ENCODE measurements at places on chromosomes 12 and 14.

DNA sequence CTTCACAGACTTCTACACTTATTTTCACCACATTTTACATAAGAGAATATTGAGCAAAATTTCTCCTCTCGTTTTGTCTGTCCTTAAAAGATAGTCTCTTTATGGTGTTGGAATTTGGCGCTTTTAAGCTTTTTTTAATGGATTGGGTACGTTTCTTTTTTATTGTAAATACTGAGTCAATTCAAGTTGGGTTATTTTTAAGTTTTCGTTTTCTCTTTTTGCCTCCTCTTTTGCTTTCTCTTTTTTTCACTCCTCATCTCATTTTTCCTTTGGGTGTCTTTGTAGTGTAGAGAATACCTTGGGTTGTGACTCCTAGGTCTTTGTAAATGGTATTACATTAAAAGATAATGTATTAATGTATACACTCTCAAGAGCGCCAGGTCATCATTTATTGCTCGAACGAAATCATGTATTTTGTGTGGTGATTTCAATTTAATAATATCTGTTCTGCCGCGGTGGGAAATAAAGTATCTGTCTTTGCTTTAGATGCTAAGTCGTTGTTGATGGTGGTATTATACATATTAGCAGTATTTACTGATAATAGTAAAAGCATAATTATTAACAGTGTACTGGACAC is 845 bp downstream of the TMX1 start:
- DNase-seq: peak; percentile 33

DNA sequence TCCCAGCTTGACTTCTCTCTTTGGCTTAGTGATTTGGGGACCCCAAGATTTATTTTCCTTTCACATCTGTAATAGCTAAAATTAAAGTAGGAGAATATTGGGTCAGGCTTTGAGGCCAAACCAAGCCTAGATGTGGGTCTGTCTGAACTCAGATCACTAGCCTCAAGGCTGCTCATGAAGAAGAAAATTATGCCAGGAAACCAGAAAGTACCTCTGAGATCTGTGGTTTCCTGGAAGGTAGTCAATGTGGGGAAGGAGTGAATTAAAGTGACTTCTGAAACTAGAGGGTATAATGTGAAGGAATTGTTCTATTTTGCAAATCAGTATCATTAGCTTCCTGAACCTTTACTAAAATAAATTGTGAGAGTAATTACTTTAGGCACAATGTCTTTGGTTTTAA is 13.4 kb upstream of the CLEC12A start:
- DNase-seq: no peak

- DNase-seq: no peak
These were observed 761.6 kb downstream of the LRFN5 start for GRCh38 chr14:42368234-42368633.

DNA sequence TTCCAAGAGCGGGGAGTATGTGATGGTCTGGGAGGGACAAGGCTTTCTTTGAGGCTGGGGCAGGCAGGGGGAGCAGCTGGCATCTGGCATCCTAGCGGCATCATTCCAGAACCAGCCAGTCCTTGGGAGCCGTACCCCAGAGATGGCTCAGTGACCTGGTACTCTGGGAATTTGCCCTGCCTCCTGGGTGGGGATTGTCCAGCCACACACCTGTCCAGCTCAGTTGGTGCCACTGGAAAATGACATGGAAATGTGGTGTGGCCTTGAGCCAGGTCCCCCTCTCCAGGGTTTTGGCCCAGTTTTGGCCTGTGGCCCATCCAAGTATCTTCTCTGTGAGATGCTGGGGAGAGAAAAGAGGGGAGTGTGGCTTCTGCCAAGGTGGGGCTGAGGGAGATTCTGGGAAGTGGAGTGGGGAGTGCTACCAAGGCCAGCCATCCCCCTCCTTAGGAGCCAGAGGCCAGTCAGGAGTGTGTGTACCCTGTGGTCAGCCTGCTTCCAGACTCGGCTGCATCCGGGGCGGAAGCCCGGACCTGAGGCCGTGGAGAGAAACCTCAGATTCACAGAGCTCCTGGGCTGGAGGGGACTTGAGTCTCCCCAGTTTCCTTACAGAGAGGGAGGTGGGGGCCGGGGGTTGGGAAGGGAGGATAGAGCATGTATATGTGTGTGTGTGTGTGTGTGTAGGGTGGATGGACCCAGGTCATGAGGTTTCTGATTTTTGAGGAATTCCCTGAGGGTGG is 14.7 kb upstream of the KRT80 start:
- DNase-seq: no peak

- DNase-seq: no peak
These were observed 40.3 kb downstream of the SUSD6 start for GRCh38 chr14:69651664-69652063.

DNA sequence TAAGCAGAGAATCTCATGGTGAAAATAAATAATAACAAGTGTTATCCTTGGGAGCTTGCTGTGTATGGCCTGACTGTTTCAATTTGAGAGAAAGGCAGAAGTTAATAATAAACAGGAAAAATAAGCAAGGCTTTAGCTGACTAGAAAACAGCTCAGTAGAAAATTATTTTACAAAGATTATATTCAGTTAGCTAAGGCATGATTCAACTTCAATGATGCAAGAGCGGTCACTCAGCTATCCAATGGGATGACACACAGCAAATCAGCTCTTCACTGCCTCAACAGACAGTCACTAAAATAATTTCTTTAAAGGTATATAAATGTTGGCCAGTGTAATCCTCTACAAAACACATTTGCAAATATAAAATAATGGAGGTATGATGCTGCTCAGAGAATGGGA is 18.6 kb downstream of the GSTZ1 start:
- no peak for DNase-seq

DNA sequence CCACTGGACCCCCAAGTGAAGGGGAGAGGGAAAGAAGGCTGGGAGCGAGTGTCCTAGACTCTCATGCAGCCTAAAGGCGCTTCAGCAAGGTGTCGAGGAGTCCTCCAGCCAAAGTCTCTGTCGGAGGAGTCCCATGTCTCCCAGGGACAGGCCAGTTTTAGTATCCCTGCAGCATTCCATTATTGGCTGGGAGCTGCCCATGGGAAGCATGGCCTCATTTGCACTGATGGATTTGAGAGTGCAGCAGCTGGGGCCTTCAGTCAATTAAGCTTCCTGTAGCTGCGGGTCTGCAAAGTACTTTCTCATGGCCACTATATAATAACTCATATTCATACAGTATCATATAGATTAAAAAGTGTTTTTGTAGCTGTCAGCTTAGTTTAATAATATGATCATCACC is 12.4 kb upstream of the RPH3A start:
- no peak for DNase-seq

DNA sequence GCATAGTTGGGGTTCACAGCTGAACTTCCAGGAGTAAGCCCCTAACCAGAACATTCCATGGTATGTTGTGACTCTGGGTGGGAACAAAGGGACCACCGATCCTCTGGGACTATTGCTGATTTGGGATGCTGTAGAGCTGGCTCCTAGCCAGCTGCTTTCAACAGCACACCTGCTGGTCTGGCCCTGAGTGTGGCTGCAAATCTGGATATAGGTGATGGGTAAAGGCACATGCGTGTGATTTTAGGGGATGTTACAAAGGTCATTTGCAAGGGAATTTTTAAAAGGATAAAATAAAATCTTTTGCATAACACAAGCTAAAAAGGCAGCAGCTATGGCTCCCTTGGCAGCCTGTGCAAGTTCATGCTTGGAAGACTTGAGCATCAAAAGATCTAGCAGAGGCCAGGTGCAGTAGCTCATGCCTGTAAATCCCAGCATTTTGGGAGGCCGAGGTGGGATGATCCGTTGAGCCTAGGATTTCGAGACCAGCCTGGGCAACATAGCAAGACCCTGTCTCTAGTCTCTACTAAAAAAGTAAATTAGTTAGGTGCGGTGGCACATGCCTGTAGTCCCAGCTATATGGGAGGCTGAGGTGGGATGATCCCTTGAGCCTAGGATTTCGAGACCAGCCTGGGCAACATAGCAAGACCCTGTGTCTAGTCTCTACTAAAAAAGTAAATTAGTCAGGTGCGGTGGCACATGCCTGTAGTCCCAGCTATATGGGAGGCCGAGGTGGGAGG is 1.6 kb downstream of the ALDH2 start:
- DNase-seq: no peak

- no peak for DNase-seq
These were observed 25.4 kb upstream of the CPM start for GRCh38 chr12:68958322-68958721.

- peak; percentile 67 for DNase-seq
These were observed 52.9 kb downstream of the PEBP1 start for GRCh38 chr12:118188690-118189371.

GRCh38 chr14:61388173-61388975 is 67.0 kb downstream of the PRKCH start:
- DNase-seq: no peak

GRCh38 chr12:47990351-47991105 is 13.7 kb downstream of the COL2A1 start:
- no peak for DNase-seq

- no peak for DNase-seq
These were observed 1.0 kb upstream of the SOCS2 start for GRCh38 chr12:93571365-93571924.

- no peak for DNase-seq
These were observed 62.1 kb upstream of the HECTD1 start for GRCh38 chr14:31269634-31270195.

- DNase-seq: no peak
These were observed 61.3 kb downstream of the KTN1 start for GRCh38 chr14:55641290-55641689.

- peak; percentile 3 for DNase-seq
These were observed 94.7 kb upstream of the OR4E1 start for GRCh38 chr14:21768116-21768874.

- no peak for DNase-seq
These were observed 339.5 kb downstream of the AEBP2 start for GRCh38 chr12:19778797-19779196.

GRCh38 chr12:116448165-116448739 is 110.9 kb upstream of the MAP1LC3B2 start:
- DNase-seq: no peak

GRCh38 chr12:104006929-104007328 is 41.3 kb downstream of the TDG start:
- DNase-seq: no peak

DNA sequence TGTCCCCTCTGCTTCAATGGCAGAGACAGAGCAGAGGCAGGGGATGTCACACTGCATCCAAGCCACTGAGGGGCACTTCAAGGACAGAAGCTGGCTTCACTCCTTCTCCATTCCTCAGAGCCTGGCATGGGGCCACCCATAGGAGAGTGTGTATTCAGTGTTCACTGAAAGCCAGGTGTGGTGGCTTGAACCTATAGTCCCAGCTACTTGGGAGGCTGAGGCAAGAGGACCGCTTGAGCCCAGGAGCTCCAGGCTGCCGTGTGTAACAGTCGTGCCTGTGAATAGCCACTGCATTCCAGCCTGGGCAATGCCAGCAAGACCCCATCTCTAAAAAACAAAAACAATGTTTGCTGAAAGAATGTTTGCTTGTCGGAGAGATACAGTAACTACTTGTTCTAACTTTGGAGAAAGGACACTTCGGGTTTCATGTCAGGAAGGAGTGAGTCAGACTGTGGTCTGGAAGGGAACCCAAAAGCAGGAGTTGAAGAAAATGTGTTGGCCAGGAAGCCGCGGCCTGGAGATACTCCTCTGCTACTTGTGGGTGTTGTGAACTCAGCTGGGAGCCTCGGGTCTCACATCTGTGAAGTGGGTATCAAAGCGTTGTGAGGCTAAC is 43.4 kb downstream of the ELK3 start:
- peak; percentile 19 for DNase-seq

GRCh38 chr14:57049848-57050247 is 218.9 kb downstream of the EXOC5 start:
- no peak for DNase-seq

DNA sequence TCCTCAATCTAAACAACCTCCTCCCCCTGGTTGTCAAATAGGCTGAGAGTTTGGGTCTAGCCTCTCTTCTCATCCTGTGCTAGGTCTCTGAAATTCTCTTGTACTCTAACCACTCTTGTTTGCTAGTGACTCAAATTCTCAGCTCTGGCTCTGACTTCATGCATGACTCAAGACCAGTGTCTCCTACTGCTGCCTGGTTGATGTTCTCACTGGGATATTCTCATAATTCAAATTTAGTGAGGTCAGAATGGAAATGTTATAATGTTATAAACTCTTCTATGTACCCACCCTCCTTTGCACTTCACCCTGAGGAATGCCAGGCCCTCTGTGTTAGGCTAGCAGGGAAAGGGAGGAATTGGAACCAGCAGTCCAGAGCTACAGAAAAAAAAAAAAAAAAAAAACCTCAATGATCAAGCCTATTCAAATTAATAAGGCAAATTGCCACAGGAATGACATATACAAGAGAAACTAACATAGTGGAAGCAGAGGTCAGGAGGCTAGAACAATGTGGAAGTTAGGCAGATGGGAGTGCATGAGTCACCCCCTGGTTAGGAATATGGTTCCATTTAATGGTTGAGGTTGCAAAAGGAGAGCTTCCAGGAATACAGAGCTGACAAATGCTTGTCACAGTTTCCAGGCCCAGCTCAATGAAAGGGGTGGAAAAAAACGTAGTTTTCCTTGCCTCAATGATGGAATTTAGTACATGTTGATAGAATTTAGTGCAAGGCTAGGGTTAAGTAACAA is 459.5 kb downstream of the RMST start:
- no peak for DNase-seq

GRCh38 chr12:20289520-20289919 is 78.8 kb upstream of the PDE3A start:
- DNase-seq: no peak

- no peak for DNase-seq
These were observed 57.0 kb upstream of the CERS5 start for GRCh38 chr12:50224026-50224692.

GRCh38 chr12:129903092-129903945 is 506 bp downstream of the TMEM132D start:
- DNase-seq: no peak

- no peak for DNase-seq
These were observed 1.9 kb upstream of the SCFD1 start for GRCh38 chr14:30620178-30620577.

DNA sequence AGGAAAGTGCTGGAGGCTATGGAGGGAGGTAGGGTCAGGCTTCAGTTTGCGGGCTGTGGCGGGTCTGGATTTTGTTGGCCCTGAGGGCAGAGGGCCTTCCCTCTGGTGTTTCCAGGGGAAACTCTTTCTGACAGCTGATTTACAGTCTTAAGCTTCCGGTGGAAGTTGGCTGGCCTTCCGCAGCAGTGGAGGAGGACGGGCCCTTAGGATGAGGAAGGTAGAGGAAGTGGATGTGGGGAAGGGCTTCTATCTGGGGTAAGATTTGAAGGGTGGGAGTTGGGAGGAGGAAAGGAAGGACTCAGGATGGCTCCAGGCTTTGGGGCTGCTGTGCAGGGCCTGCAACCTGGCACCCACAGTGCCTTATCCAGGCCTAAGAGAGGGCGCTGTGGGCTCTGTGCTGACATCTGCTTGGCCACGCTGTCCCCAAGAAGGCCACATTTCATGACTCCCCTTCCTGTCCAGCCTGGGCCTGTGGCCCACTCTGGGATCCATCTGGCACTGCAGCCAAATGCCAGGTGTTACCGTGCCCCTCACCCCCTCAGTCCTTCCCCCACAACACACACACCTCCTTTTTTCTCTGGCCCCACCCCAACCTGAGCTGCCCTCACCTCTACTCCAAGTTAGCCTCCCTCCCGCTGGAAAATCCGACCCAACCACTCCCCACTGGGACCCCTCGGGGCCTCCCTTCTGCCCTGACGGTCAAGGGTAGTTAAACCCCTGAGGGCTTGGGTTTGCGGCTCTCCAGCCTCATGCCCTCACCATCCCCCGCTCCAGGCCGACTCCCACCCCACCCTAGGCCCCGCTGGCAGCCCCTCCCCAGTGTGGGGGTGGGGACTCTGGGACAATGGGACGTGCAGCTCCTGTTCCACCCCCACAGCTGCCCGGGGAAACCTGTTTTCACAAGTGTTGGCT is 7.7 kb upstream of the PPP1R13B start:
- DNase-seq: no peak
